CD4-positive, alpha-beta T cell treated with Interleukin-12 subunit alpha and Interleukin-12 subunit beta, for 1 hour (primary cell): ENCODE measurements at places on chromosomes 7 and 10.

DNA sequence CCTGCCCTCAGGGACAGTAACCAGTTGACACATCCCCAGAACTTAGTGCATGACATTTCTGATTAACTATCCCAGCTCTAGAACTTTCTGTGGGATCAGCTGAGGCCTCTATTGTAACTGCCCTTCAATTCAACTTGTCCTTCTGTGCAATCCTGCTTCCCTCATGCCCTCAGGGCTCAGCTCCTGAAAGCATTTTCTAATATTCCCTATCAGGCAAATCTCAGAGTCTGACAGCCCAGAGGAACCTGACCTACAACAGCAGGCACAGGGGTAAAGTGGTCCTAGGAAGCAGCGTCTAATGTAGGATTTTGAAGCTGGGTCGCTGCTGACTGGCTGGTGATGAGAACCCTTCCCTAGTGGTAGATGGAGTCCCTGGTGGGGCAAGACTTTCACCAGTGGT lies 13.6 kb upstream of the STN1 start:
- no peak for DNase-seq

GRCh38 chr10:23978317-23978716 lies 230.6 kb upstream of the KIAA1217 start:
- DNase-seq, result no peak

GRCh38 chr10:62582804-62583208 lies 208.6 kb downstream of the ZNF365 start:
- no peak for DNase-seq

GRCh38 chr10:86815035-86815617 lies 58.7 kb downstream of the BMPR1A start:
- DNase-seq, result no peak

DNA sequence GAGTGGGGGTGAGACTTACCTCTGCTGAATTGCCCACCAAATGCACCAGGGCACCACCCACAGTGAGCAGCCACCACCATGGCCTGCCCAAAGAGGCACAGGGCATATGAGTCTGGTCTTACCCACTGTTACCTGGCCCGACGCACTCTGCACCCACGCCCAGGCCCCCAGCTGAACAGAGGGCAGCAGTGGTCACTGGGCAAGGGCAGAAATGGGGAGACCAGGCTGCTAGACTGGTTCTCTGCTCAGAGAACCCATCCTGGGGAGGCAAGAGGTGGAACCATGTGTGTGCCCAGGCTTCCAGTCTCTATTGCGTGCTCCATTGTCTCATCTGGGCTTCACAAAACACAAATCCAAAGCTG lies 39.4 kb upstream of the DAGLB start:
- DNase-seq, result no peak

GRCh38 chr7:80830584-80831285 lies 88.1 kb downstream of the SEMA3C start:
- no peak for DNase-seq

GRCh38 chr10:26219676-26220075 lies 3.1 kb downstream of the GAD2 start:
- DNase-seq, result no peak

DNA sequence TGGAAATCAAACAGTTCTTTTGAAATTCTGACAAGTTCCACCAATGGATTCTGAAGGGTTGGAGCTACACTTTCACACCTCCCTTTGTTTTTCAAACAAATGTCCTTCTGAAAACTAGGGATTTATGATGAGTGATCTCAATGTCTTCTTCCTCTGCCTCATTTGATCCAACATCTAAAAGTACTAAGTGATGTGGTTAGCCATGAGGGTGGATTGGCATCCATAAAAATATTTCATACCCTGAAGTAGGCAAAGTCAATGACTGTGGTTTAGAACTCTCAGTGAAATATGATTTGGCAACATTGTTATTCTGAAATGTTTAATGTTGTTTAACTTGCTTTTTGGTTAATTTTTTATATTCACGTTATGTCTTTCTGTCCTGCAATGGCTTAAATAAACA lies 136.9 kb downstream of the MBL2 start:
- DNase-seq, result no peak

- DNase-seq, result no peak
Observed at GRCh38 chr7:28140979-28141378, 39.6 kb downstream of the JAZF1 start.

DNA sequence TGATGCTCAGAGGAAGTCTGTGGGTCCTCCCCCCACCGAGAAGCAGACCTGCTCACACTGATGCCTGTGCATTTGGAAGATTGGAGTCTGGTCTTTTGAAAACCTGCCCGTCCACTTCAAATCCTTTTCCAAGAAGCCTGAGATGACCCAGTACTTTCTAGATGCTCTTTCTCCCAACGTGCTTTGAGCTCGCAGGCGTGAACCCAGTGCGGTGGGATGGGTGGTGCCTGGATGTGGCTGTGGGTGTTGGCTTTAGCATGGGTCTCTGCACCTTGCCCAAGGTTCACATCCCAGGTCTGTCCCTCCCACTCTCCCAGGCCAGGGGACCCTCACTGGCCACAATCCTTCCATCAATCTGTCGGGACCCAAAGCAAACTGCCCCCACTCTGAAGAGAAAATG lies 170.2 kb downstream of the ADARB2 start:
- DNase-seq, result no peak

DNA sequence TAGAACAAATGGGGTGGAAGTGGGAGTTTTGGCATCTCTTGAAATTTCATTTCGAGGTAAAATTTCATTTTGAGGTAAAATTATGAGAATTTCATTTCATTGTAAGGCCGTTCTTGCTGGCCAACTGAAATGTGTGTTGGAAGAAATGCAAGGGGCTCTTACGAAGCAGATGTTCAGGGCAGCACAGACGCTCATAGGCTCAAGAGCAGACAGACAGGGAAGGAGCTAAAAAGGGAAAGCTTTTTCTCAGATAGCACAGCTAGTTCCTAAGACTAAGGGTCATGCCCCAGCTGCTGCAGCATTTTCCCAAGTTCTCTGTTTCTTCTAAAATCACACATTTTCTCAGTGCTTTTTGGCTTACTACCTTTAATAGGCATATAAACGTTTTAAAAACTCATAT lies 65.1 kb upstream of the SFMBT2 start:
- DNase-seq, result no peak

GRCh38 chr10:79066411-79067240 lies 2.1 kb upstream of the ZMIZ1 start:
- peak; percentile 33 for DNase-seq

DNA sequence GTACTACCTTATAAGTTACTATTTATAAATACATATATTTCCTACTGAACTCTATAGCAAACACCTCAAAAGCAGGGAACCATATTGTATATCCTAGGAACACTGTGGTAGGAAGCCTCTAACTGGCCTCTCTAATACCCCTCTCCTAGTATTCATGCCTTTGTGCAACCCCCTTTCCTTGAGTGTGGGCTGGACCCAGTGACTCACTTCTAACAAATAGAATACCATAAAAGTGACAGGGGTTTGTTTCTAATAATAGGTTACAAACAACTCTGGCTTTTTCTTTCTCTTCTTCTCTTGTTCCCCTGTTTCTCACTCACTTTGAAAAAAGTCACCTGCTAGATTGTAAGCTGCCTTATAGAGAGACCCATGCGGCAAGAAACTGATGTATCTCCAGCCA lies 51.6 kb upstream of the MACC1 start:
- DNase-seq, result no peak

DNA sequence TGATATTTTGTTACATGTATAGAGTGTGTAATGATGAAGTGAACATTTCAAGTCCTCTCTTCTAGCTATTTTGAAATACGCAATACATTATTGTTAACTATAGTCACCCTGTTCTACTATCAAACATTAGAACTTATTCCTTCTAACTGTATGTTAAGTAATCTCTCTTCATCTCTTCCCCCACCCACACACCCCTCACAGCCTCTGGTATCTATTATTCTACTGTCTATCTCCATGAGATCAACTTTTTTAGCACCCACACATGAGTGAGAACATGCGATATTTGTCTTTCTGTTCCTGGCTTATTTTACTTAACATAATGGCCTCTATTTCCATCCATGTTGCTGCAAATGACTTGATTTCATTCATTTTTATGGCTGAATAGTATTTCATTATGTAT lies 57.7 kb upstream of the EGR2 start:
- no peak for DNase-seq

GRCh38 chr10:93917821-93918220 lies 24.0 kb downstream of the SLC35G1 start:
- DNase-seq, result no peak

GRCh38 chr7:140876519-140877248 lies 48.0 kb downstream of the BRAF start:
- DNase-seq, result no peak

- no peak for DNase-seq
Observed at GRCh38 chr7:96253964-96254363, 67.9 kb downstream of the SLC25A13 start.

- DNase-seq, result peak; percentile 6
Observed at GRCh38 chr7:140525743-140526142, 46.4 kb upstream of the MKRN1 start.

DNA sequence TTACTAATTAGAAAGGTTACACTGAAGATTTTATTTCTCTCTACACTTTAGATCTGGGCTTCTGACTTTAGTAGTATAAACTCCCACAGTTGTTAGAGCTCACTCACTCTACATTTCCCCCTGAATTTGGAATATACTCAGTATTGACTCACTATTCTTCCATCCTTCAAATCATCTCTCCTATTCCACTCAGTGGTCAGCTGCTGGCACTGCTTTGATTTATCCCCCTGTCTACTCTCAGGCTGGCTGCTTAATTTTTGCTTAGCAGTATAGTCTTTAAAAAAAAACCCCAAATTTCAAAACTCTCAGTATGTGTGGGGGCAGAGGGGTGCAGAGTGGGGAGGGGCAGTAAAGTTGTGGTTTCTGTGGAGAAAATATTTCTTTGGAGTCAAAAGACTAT lies 68.9 kb downstream of the CDK6 start:
- no peak for DNase-seq

- no peak for DNase-seq
Observed at GRCh38 chr10:49761201-49761788, 828 bp downstream of the OGDHL start.

DNA sequence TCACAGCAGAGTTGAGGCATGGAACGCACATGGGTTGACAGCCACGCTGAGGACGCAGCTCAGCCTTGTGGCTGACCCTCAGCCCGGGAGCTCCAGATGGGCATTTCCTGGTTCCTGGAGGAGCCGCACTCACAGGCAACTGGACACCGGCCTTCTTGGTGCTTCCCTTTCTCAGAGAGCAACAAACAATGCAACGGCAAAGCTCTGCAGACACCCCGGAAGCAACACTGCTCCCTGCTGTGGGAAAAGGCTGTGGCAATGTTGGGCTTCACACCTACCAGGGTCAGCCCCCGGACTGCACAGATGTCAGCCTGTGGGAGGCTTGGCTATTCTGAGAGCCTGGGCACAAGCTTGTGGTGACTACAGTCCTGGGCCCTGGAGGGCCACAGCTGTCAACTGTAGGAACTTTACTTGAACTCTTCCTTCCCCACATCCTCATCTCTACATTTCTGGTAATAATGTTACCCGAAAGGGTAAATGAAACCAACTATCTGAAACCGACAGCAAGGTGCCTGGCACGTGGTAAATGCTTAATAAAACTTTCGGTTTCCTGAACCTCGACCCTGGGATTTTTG lies 597.5 kb upstream of the MKI67 start:
- DNase-seq, result no peak

DNA sequence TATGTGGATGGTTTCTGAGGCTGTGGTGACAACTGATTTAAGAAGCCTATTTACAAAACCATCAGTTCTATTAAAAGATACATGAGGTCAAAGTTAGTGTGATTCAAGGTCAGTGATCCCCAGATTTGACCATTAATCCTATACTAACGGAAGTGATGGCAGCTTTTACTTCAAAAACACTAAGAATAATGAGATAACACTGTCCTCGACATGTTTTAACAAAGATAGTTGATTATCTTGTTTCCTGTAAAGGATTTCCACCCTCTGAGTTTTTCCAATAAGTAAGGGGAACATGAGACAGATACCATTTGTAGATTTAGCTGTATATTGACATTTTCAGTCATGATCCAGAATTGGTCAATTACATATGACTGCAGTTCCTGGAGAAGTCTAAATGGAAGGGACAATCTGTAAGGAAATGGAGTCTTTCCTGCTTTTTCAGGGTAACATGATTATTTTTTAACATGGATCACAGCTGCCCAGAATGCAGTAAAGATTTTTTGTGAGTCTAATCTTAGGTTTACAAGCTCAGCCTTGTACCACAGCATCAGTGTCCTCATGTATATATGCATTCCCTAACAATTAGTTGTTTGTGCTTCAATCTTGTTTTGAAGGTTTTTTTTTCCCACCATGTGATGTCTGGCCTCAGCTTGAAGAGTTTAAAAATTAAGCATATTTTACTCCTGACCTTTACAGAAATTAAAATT lies 188.0 kb downstream of the PPP1R9A start:
- no peak for DNase-seq

DNA sequence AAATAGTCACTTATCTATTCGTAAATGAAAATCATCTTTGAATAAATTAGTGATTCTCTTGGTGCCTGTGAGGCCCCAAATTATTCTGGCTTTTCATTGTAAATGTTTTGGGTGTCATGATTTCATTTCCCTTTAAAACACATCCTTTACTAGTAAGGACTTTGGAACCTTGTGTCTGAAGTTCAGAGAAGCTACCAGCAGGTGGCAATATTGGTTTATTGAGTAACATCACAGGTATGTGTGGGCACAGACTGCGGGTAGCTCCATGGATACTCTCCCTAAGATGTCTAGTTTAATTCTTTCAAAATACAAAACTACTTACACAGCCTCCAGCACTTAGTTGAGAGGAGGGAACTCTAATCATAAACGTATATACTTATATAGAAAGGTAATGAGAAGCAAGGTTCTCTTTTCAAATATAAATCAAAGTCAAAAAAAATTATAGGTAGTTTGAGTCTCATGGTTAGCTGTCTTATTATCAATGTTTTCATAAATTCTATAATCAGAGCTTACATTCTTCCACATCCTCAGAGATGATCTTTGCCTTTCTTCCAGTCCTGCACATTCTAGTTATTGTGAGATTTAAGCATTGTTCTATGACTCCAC lies 449.6 kb downstream of the GRM8 start:
- peak; percentile 37 for DNase-seq

GRCh38 chr10:49162761-49163310 lies 25.4 kb downstream of the TMEM273 start:
- no peak for DNase-seq

DNA sequence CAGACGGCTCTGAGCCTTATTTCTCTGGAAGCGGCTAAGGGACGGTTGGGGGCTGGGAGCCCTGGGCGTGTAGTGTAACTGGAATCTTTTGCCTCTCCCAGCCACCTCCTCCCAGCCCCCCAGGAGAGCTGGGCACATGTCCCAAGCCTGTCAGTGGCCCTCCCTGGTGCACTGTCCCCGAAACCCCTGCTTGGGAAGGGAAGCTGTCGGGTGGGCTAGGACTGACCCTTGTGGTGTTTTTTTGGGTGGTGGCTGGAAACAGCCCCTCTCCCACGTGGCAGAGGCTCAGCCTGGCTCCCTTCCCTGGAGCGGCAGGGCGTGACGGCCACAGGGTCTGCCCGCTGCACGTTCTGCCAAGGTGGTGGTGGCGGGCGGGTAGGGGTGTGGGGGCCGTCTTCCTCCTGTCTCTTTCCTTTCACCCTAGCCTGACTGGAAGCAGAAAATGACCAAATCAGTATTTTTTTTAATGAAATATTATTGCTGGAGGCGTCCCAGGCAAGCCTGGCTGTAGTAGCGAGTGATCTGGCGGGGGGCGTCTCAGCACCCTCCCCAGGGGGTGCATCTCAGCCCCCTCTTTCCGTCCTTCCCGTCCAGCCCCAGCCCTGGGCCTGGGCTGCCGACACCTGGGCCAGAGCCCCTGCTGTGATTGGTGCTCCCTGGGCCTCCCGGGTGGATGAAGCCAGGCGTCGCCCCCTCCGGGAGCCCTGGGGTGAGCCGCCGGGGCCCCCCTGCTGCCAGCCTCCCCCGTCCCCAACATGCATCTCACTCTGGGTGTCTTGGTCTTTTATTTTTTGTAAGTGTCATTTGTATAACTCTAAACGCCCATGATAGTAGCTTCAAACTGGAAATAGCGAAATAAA lies 175.5 kb downstream of the RNF216 start:
- DNase-seq, result no peak
